Urothelium cell line (cell line): ENCODE measurements at places on chromosomes 5 and 9.

GRCh38 chr5:173657741-173658356 is 41.4 kb upstream of the BOD1 start:
- DNase-seq = no peak

DNA sequence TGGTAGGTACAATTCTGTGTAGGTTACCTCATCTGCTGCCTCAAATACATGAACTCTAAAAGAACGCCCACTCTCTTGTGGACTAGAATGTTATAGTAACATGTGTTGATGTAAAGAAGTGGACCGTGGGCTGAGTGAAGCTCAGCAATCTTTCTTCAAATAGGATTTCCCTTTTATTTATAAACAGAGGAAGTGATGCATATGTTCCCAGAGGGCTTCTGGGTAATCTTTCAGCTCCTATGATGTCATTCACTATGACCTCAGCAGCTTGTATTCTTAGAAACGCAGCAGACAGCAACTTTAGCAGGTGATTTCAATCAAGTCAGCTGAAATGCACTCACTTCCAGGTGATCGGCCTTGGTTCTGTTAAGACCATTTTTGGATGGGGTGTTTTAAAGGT is 14.4 kb downstream of the F2RL2 start:
- peak; percentile 13 for DNase-seq

GRCh38 chr9:90394871-90395270 is 247.8 kb downstream of the DIRAS2 start:
- DNase-seq = no peak

DNA sequence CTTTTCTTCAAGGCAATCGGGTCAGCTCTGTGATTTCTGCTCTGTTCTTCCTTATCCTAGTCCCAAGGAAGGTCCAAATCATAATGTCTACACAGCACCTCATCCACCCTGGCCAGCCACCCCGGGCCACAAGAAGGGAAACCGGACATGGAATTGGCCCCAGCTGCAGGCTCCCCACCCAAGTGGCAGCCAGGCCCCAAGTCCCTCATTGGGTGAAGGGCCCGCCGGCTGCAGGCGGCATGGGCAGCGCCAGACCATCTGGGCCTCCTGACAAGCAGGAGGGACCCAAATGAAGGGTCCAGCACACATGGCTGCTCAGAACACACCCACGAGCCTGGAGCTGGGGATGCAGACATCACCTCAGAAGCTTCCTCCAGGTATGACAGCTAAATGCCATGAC is 33.7 kb downstream of the BICD2 start:
- DNase-seq = no peak

- no peak for DNase-seq
Observed at GRCh38 chr9:108125625-108126024, 636.1 kb upstream of the KLF4 start.

GRCh38 chr5:172285226-172286143 is 1.9 kb upstream of the UBTD2 start:
- DNase-seq = no peak

DNA sequence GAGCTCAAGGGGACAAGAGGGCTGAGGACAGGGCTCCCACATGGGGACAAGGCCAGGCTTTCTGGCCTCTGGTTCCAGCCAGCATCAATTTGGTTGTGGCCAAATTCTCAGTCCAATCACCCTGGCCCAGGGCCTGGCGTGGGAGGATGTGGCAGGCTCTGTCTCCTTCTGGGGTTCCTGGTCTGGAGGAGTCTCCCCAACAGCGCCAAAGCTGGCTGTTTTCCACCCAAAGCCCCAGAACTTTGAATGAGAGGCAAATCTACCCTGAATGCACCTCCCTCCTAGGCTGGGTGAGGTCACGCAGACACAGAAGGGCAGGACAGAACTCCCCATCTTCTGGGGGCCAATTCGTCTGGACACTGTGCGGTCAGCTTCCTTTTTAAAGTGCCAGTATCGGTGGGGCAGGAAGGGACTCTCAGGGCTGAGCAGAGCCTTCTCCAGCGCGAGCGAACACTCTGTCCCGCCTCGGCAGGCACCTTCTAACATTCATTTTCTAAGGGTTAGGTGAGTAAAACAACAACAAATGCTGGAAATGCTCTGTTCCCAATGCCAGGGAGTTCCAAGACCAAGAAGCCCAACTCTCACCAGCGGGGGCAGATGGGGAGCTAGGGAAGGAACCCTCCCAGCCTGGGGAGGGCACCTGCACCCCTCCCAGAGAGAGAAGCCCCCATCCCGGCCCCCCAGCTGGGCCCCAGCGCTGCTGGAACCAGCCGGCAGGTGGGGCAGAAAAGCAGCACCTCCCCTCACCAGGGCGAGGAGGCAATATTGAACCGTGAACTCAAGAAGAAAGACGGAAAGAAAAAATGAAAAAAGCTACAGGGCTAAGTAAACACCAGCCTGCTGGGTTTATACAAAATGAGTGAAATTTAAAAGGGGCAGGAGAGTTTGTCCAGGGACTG is 3.7 kb upstream of the DPM2 start:
- DNase-seq = no peak

- DNase-seq = peak; percentile 15
Observed at GRCh38 chr5:66877843-66878242, 281.6 kb downstream of the MAST4 start.

GRCh38 chr9:81543695-81544094 is 145.7 kb downstream of the TLE1 start:
- DNase-seq = no peak

DNA sequence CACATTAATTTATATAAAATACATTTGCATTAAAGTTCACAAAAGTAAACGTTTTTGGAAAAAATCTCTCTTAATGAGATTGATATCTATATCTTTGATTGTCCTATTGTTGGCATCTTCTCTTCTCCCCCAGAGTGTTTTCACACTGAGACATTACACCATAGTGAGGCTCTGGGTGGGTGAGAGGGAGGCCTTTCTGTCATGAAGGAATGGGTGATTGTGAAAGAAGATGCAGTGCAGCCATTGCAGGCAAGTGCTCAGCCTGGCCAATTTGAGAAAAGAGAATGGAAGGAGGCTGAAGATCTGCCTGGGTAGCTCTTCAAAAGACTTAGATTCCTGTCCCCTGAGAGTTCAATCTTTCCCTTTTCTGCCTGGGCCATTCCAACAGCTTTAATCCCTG is 140.8 kb downstream of the SLC12A2 start:
- DNase-seq = no peak

DNA sequence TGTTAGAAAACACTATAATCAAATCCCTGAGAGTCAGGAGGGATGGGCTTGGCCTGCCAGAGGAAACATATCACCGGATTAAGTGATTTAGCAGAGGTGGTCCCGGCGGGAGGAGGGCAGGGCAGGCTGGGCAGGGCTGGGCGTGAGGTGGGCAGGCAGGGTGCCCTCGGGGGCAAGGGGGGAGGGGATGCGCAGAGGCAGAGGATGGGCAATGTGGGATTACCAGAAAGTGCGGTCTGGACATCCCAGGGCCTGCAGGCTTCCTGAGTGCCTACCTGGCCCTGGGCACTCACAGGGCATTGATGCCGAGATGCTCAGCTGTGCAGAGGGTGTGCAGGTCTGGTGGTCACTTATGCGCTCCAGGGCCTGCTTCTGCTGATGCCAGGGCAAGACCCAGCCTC is 115.2 kb downstream of the ADAMTS2 start:
- no peak for DNase-seq

- DNase-seq = peak; percentile 87
Observed at GRCh38 chr5:36494841-36495601, 111.4 kb upstream of the SLC1A3 start.

DNA sequence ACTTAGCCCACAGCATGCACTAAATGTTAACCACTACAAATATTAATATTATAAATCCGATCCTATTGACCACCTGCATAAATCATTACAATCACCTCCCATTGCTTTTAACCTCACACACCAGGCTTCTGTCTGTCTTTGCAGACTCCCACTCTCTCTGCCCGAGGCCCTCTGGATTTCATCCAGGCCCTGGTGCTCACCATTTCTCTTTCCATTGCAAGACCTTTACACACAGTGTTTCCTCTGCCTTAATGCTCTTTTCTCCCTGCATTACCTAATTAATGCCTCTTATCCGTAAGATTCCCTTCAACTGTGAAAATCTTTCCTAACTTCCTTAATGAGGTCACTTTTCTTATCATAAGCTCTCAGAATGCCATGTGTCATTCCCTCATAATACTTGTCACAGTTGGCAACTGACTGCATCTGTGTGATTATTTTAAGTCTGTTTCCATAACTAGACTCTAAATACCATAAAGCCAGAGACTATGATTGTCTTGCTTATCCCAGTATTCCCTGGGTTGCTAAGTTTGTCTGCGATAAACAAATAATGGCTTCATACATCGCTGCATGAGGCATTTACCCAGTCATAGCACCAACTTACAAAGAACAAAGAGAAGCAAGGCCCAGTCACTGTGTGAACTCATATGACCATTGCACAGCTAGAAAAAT is 155.1 kb downstream of the CCDC192 start:
- DNase-seq = no peak

DNA sequence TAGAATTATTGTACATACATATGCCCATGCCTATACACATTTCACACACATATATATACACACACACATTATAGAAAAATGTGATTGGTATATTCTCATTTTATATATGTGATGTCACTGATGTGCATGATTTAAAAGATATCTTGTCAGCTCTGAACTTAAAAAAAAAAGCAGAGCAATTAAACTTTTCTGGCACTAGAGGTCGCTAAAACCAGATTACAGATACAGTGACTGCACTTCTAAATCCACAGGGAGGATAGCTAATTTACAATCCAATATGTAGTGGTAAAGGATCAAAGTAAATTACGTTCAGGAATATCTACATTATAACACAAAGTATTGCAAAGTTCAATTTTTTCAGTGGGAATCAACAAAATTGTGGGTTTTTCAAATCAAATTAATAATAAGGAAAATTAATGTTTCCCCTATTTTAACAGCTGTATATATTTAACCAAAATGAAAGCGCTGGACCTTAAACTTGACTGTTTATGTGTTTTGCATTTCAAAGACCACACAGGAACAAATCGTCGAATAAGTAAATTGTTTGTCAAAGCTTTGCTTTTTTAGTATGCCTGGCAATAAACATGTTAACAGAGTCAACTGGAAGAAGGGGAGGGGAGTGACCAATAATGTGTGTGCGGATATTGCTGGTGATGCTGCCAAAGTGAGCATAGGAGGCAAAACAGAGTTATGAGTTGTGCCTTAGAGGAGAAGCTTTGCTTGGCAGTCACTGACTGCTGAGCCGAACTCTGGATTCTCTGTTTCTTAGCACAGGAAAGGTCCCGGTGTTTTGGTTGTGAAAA is 1201.4 kb upstream of the C9orf72 start:
- peak; percentile 13 for DNase-seq

GRCh38 chr5:153222936-153223335 is 267.5 kb upstream of the GRIA1 start:
- DNase-seq = no peak

DNA sequence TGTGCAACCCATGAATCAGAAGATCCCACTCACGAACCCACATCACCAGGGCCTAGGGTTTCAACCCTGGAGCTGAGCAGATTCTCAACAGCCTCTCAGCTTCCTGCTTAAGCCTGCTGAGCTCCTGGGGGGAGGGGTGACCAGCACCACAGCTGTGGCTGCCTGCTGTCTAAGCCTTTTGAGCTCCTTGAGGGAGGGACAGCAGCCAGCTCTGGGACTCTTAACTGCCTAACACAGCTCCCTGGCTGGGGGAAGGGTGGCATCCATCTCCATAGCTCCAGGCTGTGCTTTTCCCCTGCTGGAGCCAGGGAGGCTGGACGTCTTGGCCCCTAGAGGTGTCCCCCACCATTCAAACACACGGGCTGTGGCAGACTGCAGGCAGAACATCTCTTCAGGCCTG is 250.3 kb downstream of the DMAC1 start:
- DNase-seq = no peak

GRCh38 chr9:106893088-106893487 is 30.1 kb downstream of the ZNF462 start:
- DNase-seq = peak; percentile 60

DNA sequence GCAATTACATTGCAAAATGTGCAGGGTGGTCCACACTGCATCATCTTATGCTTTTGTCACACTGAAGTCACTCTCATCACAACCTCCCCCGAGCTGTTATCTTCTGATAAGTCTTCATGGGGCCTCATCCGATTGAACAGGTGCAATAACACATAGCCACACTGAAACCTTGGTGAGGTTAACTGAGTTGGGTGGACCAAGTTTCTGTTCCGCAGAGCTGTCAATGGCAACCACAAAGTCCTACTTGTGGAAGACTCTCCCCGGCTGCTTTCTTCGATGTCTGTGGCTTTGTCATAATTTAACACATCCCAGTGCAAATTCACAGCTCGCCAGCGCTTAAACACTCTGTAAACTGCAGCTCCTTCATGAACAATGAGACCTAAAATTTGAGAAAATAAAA is 112.2 kb downstream of the MARCHF11 start:
- no peak for DNase-seq

DNA sequence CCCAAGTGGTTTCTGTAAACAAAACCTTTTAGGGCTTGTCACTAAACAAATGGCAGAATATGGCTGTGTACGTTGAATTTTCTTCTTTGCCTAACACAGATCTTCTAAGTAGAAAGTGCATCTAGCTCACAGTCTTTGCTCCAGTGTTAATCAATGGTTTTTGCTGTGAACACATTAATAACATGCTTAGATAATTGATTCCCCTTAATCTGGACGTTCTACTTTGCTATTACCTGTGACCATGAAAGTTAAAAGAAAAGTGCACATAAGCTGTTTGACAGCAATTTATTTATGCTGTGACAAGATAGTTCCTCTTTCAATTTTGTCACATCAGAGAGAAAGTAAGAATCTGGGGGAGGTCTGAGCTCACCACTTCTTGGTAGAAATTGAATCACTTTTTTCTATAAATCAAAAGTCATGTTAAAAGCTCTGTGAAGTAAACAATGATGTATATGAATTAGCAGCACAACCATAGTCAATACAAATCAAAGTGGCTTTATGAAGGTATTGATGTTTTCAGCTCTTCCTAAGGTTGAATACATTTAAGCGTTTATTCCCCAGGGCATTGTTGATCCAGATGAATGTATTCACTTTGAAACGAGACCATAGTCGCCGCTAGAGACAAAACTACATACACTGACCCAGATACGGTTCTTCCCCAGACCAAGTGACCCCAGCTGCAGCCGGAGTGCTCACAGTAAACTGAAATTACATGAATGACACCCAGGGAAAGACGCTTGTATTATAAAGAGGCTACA is 174.6 kb upstream of the ZNF608 start:
- DNase-seq = no peak

DNA sequence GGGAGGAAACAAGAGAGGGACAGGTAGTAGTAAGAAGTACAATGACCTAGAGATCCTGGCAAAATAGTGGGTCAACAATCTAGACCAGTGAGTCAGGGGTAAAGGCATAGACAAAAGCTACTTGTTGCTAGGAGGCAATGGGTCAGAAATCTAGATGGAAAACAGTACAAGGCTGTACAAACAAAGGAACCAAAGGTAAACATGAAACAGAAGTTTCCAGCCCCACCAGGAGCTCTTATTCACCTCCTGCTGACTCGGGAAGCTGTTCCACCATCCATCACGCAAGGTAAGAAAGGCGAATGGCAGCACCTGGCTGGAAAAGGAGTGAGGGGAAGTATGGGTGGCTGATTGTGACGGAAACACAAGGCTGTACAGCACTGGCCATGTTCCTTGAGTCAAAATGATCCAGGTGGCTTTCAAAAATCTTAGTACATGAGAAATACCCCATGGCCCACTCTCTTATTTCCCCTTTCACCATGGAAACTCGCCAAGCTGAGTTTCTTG is 70.5 kb upstream of the RAI14 start:
- no peak for DNase-seq
